Fibroblast of lung (primary cell): ENCODE measurements at places on chromosomes 11 and 22. TPM values are rescaled to one million over a fixed set of nuclear protein-coding genes. Genes with fewer than 3 reads are reported as not detected.

- DNase-seq = peak; percentile 43
Observed at GRCh38 chr11:68120273-68121066, 718 bp downstream of the CHKA start.

YPEL4 gene
- 0.10 and 0.59 TPM in 2 replicates for polyA plus RNA-seq

DNA sequence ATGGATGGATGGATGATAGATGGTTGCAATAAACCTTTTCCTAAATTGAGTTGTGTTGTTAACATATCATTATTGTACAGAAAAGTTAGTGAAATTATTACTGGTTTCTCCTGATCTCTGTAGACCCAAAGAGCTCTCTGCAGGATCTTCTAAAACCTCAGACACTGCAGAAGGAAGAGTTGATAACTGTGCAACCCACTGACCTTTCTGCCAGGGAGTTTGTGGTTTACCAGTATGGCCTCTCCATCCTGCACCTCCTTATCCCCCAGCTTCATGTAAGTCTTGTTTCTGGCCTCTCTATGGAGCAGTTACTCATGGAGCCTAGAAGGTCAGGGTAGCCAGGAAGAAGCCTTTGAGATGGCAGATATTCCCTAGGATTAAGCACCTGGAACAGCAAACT, 45.6 kb downstream of the BTG4 start:
- DNase-seq = no peak

WT1 gene
- polyA plus RNA-seq = 0.06 TPM in 1 of 2 replicates, not detected in the other

RAG2 gene
- polyA plus RNA-seq = not detected in 2 replicates

- no peak for DNase-seq
Observed at GRCh38 chr11:95337972-95338429, 107.0 kb upstream of the SESN3 start.

DNA sequence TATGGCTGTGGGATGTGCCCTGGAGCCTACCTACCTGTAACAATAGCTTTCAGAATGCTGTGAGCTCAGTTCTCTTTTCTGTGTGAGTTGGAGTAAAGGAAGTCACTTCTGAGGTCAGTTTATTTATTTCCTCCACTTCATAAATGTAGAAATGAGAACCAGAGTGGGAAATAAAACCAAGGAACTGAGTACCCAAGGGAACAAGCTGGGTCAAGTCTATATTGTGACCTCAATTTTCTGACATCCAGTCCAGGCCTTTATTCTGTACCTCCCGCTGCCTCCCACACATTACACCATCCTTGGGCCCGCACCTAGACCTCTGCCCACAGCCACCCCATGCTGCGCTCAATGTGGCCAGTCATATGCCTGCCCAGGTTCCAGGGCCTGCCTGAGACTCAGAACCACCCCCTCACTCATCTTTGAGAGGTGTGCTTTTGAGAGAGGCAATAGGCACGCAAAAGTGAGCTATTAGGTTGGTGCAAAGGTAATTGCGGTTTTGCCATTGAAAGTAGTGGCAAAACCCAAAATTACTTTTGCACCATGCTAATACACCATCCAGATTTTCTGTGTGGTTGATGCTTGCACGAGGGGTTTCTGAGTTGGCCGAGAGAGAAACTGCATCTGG, 9.8 kb downstream of the MS4A6E start:
- DNase-seq = no peak

GAL3ST1 gene
- 0.03 and 0.06 TPM in 2 replicates for polyA plus RNA-seq

DNA sequence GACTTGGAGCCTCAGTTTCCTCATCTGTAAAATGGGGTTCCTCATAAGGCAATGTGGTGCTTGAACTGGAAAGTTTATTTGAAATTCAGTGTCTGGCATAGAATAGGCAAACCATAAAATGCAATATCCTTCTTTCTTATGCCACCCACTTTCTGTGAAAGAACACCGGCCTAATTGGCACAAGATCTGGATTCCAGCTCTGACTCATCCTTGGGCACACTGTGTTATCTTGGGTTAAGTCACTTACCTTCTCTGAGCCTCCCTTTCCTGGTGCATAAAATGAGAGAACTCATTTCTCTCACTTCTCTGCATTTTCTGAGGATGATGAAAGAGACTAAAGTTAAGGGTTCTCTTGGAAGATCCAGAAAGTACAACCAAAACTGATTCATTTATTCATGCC, 5.1 kb downstream of the INSC start:
- DNase-seq = no peak
